ENCODE measurements at places on chromosomes 6 and 20. TPM values are rescaled to one million over a fixed set of nuclear protein-coding genes. Genes with fewer than 3 reads are reported as not detected.

The BANF2 gene
- not detected for total RNA-seq

GRCh38 chr20:56299362-56299761, 50.8 kb downstream of the MC3R start:
- DNase-seq: no peak

The PBOV1 gene
- not detected for total RNA-seq

DNA sequence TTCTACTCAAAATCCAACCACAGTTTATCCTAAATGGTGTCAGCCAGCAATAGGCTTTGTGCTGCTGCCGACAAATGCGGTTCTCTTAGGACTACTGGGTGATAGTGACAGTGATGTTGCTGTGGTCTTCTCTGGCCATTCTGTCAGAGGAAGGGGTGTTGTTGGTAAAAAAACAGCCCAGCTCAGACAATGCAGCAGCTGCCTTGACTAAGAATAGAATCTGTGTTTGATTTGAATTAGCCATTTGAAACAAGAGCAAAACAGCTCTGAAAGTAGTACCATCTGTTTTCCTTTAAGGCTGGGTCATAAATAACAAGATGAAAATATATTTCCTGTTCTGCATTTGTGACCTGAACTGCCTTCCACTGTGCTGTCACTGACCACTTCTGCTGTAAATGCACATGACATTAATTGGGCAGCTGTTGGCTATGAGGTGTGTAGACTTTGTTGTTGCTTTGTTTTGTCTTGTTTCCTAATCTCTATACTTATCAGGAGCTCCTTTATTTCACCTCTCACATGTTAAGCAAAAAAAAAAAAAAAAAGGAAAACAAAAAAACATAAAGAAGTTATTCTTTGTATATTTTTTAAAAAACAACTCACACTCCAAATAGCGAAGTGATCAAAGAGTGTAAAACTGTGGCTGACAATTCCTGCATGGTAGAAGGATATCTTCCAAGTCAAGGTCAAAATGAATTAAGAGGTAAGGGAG, 497.8 kb upstream of the ARID1B start:
- DNase-seq: peak; percentile 28

GRCh38 chr6:139577124-139577762, 202.8 kb upstream of the CITED2 start:
- no peak for DNase-seq

DNA sequence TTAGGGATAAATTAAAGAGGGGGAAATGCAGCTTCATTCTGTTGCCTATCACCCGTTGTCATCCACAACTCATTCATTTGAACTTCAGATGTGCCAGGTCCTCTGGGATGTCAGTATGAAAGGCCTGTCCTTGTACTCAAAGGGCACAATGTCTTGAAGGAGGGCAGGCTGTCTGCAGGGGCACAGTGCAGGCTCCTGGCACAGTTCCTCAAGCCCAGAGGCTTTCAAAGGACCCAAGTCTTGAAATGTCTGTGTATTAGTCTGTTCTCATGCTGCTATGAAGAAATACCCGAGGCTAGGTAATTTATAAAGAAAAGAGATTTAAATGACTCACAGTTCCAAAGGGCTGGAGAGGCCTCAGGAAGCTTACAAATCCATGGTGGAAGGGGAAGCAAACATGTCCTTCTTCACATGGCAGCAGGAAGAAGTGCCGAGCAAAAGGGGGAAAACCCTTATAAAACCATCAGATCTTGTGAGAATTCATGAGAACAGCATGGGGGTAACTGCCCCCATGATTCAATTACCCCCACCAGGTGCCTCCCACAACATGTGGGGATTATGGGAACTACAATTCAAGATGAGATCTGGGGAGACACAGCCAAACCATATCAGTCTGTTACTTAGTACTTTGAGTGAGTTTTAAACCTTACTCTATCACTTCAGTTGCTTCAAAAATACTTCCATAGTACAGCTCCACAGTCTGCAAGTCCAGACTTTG, 9.4 kb downstream of the SNX9 start:
- DNase-seq: no peak

- DNase-seq: no peak
Observed at GRCh38 chr6:26420688-26421171, 18.7 kb downstream of the BTN3A1 start.

- DNase-seq: peak; percentile 15
Observed at GRCh38 chr6:83633149-83633548, 75.8 kb downstream of the SNAP91 start.

The SIRPA gene
- 13.3 TPM for total RNA-seq

The GSTA2 gene
- total RNA-seq: not detected

GRCh38 chr6:68754681-68755213, 119.7 kb downstream of the ADGRB3 start:
- no peak for DNase-seq

DNA sequence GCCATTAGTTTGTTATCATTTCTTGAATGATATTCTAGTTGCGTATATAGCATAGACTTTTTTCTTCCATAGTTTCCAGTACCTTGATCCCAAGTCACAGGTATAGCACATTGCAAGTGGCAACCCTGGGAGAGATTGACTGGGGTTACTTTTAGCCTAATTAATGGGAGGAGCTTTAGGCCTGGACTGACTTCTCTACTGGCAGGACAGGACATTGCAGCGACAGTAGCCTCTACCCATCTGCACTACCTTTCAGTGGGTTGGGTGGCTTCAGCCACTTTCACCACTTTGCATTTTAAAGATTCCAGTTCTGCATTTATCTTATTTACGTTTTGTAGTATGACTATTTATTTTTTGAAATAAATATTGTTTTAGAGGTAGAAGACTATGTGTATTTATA, 320.3 kb downstream of the RIMS1 start:
- DNase-seq: no peak

GRCh38 chr6:108115598-108116058, 41.1 kb upstream of the OSTM1 start:
- DNase-seq: no peak

DNA sequence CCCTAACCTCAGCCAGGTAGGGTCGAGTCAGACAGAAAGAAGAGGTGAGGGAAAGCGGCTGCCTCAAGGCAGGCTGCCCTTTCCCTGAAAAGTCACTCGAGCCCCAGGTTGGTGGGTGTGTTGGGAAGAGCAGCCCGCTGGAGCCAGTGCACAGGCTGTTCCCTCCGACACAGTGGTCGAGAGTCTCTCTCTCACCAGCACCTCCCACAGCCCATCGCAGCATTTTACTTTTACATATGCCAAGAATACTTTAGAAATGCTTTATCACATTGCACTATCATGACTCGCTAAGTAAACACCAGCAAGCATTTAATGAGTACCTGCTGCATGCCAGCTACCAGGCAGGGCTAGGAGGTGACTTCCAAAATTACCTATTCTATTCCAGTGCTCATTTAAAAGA, 1.7 kb downstream of the PRPH2 start:
- no peak for DNase-seq

DNA sequence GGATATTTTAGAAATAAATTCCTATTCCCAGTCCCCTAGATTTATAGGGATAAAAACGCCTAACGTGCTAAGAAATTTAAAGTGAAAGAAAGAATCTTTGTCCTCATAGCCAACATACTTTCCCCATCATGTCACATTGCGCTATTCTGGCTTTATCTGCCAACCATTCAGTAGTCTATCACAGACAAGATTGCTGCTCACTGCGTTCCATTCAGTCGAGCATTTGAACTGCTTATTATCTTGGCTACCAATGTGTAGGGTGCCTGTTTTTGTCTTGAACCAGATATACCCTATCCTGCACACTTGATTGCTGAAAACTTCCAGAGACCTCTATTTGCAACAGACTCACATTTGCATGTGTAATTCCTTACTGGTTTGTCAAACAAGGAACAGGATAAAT, 751.5 kb downstream of the EPHA7 start:
- no peak for DNase-seq

The WFDC5 gene
- total RNA-seq: not detected

DNA sequence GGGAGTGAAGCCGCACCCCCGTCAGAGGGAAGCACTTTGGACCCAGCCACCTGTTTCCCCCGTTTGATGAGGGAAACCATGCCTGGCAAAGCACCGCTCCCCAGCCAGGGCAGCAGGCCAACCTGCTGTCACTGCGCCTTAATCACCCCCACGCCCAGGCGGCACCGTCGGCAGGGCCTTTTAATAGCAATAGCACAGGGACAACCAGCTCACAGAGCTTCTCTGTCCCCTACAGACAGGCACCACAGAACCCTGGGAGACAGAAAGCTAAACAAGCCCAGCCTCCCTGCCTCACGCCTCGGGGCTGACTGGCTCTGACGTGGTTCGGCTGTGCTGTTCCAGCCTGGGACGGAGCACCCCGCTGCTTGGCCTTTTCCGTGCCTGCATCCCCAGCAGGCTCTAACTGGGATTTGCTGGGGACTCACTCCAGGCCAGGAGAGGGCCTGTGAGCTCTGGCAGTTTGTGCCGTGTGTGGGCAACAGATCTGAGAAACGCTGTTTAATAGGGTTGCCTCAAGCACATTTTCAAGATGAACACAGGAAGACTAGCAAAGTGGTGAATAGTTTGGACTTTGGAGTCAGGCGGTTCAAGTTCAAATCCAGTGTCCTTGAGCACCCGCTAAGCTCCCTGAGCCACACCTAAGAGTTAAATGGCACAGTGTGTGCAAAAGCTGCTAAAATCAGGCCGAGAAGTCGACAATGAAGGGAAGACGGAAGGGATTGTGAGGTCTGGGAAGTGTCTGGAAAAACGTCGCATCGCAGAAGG, 223.8 kb downstream of the NRN1 start:
- DNase-seq: no peak

DNA sequence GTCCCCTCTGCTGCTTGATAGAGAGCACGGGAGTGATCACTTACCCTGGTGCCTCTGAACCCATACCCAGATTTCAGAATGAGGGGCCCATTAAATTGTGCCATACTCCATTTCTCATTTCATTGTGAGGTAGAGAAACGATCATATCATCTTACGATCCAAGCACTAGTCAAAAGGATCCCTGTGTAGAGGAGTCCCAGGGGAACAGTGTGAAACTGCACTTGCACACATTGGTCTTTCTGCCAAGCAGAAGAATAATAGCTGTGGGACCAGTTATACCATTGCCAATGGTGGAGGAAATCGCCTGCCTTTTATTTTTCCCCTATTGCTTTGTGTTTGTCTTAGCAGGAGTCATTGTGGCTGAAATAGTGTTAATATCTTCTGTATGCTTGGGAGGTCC, 161.9 kb downstream of the FARS2 start:
- no peak for DNase-seq

DNA sequence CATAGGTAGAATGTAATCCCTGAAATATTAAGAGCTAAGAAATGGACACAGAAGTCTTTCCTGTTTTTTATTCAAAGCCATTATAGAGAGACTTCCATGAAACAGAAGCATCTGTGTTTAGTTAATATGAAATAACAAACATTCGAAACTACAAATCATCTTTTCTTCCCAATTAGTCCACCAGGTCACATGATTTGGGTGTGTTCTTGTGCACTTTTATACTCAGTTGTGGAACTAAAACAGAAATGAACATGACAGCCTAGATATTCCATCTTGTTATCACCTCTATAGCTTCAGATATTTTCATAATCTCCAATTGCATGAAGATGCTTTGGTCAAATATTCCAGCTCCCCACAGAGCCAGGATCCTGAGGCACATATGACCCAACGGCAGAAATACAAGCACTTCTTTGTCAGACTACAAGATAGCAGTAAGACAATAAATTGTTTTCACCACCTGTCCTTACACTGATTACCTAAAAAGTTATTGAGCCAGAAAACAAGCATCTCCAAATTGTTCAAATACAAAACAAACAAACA, 116.8 kb upstream of the BEND6 start:
- DNase-seq: no peak

The MYCT1 gene
- not detected for total RNA-seq
